Eye (tissue), 1 donor: ENCODE measurements at places on chromosomes 7 and 10.

DNA sequence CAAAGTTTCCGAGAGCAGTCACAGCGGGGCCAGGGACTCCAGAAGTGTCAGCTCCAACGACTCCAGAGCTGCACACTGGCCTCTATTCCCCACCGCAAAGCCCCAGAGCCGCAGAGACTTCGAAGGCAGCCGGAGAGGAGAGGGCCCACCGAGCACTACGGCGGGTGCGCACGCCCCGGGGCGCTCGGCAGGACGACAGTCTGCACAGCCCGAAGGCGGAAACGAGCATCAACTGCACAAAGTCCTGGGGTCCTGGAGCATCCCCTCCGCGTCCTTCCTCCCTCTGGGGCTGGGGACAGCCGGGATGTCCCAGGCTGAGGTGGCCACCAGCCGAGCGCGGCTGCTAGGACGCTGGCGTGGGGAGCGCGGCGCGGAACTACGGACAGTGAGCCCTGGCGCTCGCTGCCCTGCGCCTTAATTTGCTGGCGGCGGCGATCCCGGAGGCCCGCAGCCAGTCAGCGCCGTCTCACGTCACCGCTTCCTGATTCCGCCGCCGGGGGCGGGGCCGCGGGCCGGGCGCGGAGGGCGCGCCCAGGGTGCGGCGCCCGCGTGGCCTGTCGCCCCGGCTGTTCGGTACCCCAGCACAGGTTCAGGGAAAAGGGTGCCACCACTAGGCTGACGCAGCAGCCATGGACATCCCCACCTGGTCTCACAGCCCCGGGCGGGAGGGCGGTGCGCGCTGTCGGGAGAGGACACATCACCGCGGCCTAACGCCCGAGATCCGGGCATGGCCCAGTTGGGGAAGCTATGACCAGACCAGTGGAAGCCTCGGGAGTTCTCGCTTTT lies at the start of gene TBX20:
Gene TBX20 (minus strand): TSS at position 391 of the 786 bp plus-strand sequence. CDS start 480 bp downstream, outside the sequence.
- DNase-seq, result peak; percentile 86

DNA sequence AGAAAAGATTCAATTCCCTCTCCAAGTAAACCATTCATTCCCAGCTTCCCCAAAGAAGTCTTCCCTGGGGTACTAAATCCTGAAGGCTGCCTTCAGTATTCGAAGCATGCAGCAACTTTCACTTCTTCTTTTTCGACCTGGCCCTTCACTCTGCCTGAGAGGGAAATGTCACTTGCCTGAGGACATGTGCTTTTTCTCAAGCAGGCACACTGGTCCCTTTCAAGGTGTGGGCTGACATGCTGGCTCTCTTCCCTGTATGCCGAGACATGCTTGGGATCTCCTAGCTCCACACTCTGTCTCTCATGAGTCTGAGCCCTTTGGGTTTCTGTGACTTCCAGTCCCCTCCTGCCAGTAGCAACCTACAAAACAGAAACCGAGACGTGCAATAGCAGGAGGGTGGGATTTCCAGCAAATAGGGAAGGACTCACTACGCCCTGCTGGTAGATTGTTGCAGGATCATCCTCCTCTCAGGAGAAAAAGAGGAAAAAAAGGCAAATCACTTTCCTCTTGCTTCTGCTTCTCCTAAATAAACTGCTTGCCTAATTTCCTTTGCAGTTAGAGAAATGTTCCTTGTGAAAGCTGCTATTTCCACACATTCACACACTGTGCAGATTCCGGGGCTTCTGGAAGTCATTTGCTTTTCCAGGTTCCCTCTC lies 33.5 kb downstream of the FIGNL1 start:
- DNase-seq, result no peak

GRCh38 chr10:24382596-24382978 lies 173.6 kb downstream of the KIAA1217 start:
- DNase-seq, result no peak

GRCh38 chr10:92490387-92490786 lies 83.5 kb downstream of the IDE start:
- no peak for DNase-seq

- peak; percentile 92 for DNase-seq
Measured at GRCh38 chr10:112565434-112566053, 118.5 kb downstream of the VTI1A start.

DNA sequence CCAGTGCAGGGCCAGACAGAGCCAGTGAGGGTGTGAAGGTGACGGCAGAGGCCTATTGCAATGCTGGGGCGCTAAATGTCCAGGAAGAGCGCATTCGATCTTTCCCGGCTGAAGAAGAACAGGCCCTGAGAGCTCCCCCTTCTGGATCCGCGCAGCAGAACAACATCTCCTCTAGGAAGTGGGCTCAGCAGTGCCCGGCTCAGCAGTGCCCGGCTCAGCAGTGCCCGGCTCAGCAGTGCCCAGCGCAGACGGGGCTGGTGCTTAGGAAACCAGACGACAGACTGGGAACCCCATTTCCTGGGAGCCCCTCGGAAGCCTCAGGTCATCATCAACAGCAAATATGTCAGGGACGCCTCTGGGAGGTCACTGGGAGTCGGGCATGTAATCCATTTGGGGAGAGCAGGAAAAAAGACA lies 4.7 kb upstream of the NOS3 start:
- DNase-seq, result peak; percentile 90

DNA sequence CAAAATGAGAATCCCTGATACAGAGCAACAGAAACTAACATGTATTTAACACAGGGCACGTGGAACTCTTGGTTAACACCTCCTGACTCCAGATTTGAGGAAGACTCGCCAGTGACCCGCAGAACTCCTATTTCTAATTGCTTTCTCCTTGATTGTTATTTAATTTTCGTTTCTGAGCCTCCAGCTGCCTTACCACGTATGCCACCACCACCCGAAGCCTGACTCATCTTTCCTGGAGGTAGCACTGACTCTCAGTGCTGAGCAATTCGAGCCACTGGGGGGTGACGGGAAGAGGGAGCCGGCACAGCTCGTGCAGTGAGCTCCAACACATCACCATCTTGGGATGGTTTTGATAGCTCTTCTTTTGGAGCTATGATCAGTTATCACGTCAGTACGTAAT lies 273.9 kb upstream of the MGMT start:
- no peak for DNase-seq

DNA sequence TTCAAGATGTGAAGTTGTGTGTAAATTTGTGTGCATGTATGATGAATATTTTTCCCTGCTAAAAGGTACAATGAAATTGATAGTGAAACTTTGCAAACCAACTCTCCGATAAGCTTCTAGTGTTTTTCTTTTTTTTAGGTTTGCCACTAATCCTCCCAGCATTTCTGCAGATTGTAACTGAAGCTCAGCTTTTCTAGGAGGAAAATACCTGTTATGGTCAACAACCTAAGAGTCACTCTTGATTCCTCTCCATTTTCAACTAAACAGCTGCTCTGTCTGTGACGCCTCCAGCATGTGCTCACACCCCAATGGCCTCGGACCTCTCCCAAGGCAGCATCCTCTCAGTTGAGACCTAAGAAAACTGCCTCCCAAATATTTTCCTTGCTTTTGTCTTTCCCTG lies 406.2 kb downstream of the KCNMA1 start:
- DNase-seq, result no peak

GRCh38 chr10:79444199-79445119 lies 965 bp downstream of the ZCCHC24 start:
- peak; percentile 78 for DNase-seq
